Activated naive CD4-positive, alpha-beta T cell (primary cell): ENCODE measurements at places on chromosomes 2 and 18.

DNA sequence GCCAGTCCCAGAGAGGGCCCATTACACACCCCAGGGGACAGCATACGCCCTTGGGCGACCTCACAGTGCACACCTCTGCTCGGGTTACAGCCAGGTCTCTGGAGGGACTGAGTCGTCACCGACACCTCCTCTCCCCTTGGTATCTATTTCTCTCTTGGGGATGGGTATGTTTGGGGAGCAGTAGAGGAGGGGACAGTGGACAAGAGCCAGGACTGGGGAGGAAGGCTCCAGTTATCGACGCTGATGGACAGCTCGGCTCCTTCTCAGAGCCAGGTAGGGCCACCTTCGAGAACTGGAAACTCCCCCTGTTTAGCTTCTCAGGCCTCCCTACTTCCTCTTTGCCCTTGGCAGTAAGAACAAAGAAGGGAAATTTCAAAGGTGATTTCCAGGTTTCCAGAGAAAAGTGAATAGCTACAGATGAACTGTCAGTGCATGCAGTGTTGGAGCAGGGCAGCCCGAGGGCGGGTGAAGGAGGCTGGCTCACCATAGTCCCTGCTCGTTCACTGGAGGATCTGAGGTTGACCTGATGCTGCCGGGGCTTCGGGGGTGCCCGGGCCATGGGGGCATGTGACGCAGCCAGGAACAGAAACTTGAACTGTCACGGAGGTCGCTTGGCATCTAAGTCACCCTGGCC, 4.4 kb upstream of the SEMA4C start:
- no peak for DNase-seq

DNA sequence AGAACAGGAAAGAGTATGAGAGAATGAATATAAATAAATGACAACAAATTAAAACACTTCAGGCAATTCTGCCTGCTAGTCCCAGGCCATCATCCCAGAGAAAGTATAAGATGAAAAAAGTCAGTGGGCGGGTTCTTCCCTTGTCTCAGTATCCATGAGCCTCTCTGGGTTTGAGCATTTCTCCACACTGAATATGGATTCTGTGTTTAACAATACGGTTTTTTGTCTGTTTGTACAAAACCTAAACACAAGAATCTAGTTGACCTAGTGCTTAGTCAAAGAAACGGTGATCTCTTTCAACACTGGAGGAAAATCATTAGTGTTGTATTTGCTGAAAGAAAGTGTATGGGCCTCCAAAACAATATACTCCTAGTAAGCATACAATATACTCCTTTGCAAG, 10.0 kb downstream of the SUCLG1 start:
- no peak for DNase-seq

DNA sequence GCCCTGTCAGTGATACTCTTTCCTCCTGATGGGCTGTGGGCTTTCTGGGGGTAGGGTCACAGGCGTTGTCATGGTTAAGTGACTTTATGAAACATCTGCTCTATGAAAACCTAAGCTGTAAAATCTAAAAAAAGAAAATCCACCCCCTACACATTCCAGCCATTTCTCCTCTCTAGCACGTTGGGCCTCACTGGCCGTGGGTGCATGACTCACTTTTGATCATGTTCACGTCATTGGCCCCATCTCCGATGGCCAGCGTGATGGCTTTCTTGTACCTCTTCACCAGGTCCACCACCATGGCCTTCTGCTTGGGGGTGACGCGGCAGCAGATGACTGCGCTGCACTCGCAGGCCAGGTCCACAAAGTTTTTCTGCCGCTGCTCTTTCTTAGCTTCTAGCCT, 39.3 kb upstream of the NARS1 start:
- DNase-seq: no peak

DNA sequence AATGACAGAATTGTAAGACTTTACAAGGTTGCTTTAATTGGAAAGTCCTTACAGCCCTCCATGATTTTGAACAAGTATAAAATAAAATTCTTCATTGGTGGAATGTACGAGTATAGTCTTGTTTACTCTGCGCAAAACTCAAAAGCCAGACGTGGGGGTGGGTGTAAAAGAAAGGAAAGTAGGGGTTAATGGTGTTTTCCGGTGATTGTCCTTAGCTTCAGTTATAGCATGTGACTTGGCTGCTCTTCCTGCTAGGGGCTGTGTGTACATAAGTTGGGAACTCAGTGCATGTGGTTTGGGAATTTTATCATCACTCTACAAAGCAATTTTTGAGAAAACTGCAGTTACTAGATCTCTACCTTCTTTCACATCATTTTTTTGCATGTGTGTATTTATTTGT, 82.4 kb upstream of the CAVIN2 start:
- DNase-seq: no peak

DNA sequence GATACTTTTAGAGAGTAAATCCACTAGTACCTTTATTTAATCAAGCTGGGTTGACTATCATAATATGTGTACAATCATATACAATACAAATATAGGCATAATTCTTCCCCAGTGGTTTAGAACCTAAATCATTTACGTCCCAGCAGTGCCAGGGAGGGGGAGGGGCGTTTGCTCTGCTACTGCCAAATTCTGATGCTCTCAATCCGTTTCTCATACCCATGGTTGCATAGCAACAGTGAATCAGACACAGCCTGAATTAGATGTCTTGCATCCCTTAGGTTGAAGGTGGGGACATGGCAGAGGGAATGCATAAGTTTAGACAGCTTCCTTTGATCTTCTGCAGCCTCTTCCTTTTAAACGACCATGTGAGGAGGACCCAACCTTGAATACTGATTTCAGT, 135.4 kb downstream of the ABCA12 start:
- DNase-seq: no peak

DNA sequence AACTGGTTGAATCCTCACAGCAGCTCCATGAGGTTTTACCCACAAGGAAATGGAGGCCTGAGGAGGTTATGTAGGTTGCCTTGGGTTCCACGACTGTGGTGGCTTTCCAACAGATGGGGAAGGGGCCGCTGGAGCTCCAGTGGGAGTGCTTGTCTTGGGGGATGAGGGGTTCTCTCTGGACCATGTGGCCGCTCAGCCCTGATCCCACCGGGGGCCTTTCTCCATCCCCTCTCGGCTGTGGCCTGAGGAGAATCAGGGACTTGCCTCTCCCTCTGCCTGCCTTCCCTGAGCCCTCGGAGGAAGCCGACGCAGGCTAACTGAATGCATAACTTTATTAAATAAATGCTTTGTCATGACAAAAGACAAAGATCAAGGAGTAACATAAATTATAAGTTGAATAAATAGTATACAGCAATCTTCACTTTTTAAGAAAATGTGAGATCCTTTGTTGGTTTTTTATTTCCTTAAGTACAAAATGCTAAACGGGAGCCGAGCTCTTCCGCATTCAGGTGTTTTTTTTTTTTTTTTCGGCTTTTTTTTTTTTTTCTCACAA, 23.5 kb downstream of the IGFBP5 start:
- no peak for DNase-seq

GRCh38 chr2:3483227-3483985, 35.9 kb downstream of the ADI1 start:
- no peak for DNase-seq

DNA sequence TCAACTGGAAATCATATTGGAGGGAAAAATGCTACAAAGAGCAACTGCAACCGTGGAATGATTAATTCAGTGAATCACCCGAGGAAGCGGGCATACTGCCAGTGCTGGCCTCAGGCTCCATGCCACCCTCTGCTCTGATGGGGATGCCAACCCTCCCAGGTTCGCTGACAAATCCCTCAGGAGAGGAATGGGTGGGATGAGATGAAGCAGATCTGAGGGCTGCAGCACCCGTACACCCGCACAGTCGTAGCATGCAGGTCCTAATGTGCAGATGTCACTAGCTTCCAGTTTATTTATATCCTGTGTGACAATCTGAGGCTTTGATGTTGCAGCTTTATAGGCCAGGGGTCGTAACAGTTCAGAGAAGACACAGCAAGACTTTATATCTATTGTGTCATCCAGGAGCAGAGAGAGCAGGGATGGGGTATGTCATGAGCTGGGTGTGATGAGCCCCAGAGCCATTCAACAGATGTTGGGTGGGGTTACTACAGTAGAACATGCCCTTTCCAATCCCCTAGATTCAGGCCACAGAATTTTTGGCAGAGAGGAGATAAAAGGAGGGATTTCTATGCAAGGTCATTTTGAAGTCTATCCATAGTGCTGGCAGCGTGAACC, 44.6 kb downstream of the DPP4 start:
- DNase-seq: no peak

DNA sequence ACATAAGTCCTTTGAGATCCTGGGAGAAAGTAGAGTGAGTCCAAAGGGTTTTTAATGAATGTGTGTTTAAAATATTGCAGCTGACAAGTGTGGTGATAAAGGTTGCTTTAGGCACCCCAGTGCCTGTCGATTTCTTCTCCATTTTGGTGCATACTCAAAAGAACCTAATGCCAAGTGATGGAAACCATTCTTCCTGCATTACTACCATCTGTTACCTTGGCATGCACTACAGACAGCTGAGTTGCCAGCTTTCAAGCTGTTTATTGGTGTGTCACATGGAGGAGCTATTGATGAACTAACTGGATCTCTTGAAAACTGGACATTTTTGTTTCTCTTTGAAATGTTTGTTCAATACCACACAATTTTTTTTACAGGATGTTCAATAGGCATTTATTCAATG, 350.0 kb downstream of the AKAIN1 start:
- no peak for DNase-seq

DNA sequence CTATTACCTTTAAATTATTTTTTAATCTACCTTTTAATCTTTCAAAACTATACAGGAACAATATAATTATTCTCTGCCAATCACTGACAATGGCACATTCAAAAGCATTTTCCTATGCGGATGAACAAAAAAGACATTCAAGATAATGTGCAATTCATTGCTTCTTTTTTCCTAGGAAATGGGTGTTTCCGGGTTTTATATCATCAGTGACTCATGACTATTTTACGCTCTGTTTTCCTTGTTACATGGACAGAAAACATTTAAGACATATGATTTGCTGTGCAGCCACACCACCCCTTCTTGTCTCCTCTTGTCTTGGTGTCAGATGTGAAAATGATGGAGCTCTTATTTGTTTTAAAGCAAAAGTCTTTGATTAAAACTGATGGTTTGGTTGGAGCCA, 184.7 kb upstream of the LINC00305 start:
- DNase-seq: no peak

- no peak for DNase-seq
Measured at GRCh38 chr2:42425697-42426096, 64.7 kb upstream of the COX7A2L start.

GRCh38 chr2:23385351-23385747, 370 bp downstream of the KLHL29 start:
- DNase-seq: no peak

DNA sequence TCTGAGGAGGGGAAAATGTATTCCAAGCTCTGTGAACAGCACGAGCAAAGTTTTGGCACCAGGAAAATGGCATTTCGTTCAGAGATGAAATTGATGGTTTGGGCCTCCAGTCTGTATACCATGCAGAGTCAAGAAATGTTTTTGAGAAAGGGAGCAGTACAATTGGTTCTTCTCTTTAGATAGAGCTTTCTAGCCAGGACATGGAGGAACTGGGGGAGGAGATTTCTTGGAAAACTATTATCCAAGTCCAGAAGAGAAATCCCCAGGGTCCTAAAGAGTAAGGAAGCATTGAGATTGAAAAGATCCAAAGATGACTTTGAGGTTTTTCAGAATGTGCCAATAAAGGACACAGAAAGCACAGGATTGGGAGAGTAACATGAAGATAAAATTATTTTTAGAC, 432.4 kb downstream of the TNS1 start:
- no peak for DNase-seq

GRCh38 chr2:236998236-236998635, 87.5 kb upstream of the COPS8 start:
- DNase-seq: no peak

DNA sequence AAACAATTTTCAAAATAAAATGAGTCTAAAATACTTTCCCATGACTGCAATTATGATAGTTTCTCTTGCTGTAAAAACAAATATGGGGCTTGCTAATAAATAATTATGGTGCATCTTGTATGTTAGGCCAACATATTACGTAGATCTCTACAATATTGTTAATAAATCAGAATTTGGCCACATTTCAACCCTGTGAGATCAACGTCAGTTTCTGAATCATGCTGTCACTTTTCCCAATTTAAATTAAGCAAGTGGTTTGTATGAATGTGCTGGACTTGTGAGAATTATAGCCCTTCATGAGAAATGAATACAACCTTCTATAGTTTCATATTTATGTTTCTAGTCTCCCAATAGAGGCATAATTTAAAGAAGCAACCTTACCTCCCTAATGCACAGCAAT, 808.9 kb downstream of the SUCLG1 start:
- no peak for DNase-seq

DNA sequence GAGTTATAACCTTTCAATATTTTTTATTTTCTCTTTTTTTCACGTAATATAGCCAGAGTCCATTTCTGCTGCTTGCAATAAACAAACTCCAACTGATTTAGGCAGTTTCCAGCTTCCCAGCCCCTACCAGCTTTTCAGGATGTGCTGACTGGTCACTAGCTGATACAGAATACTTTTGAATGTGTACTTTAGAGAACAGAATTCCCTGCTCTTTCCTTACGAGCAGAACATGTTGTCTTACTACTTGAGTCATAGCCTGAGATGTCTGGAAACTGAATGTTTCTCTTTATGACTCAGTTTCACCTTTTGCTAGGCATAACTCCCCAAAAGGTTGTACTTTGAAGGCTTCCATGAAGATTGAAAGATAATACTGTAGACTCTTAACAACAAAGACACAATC, 44.5 kb upstream of the KCNE4 start:
- DNase-seq: no peak

- DNase-seq: no peak
Measured at GRCh38 chr18:57075716-57076400, 71.0 kb upstream of the BOD1L2 start.

DNA sequence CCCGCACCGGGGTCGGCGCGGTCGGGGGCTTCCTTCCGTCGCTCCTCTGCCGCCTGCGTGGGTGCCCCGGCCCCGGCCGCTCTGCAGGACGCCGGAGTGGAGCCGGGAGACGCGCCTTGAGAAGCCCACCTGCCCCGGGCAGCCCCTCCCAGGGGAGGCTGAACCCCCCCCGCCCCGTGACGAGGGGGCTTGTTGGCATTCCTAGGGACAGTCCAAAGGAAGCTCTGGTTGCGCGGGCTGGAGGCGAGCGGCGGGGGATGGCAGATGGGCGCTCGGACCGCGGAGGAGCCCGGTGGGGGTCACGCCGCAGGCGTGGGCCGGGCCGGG, 133.5 kb upstream of the MGAT5 start:
- DNase-seq: no peak

- no peak for DNase-seq
Measured at GRCh38 chr2:33839791-33840190, 240.7 kb upstream of the FAM98A start.

DNA sequence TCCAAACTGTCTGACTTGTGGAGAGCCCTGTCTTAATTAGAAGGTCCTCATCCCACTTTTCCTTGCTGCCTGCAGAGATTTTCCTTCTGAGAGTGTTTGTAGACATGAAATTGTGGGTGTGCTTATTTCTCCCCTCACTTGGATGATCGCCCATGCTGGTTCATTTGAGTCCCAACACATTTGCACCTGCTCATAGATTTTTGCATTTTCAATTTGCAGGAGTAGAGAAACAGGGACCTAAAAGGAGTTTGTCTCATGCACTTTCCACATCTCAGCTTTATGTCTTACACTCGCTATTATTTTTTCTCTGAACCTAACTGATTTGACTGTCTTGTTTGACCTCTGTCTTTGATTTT, 33.2 kb upstream of the FHL2 start:
- no peak for DNase-seq
